HepG2 (cell line): ENCODE measurements at places on chromosomes 12 and 14. TPM values are rescaled to one million over a fixed set of nuclear protein-coding genes. Genes with fewer than 3 reads are reported as not detected.

Gene KRT75
- not detected in 2 replicates for total RNA-seq

Gene DCD
- total RNA-seq: not detected in 2 replicates

Gene DIO2
- not detected in 2 replicates for total RNA-seq

Gene OAS1
- total RNA-seq: 6.5 and 7.5 TPM in 2 replicates

Gene DBX2
- not detected in 2 replicates for total RNA-seq

Gene FAM186B
- 0.17 and 0.20 TPM in 2 replicates for total RNA-seq

Gene MANSC4
- total RNA-seq: not detected in 2 replicates

Gene IFNG
- total RNA-seq: not detected in 2 replicates
